ENCODE measurements at places on chromosomes 3 and 15. TPM values are rescaled to one million over a fixed set of nuclear protein-coding genes. Genes with fewer than 3 reads are reported as not detected.
A peak's percentile ranks its signal among the peaks of the same experiment; 100 is the strongest.

The SAXO2 gene
- not detected for total RNA-seq

GRCh38 chr3:188916934-188917401, 254.8 kb upstream of the TPRG1 start:
- peak; percentile 63 for ATAC-seq

GRCh38 chr15:33822479-33822878, 145.8 kb upstream of the CHRM5 start:
- no peak for ATAC-seq

DNA sequence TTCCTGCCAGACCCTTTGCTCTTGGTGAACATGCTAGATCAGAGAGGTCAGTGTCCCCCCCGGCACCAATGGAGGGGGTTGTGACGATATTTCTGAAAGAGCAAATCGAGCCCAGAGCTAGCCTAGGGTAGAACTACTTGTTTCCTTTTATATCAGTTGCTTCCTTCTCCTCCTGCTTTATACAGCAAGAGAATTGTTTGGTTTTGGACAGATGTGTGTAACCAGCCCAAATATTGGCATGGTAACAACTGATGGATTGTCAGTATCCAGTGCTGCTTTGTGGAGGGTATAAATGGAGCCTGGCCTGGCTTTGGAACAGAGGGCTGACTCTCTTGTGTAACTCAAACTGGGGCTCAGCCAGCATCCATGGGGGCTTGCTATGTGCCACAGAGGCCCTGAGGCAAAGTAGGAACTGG, 27.2 kb downstream of the SNX1 start:
- no peak for ATAC-seq

GRCh38 chr3:111730143-111730542, 128.9 kb upstream of the PHLDB2 start:
- no peak for ATAC-seq

- ATAC-seq, result no peak
These were observed 62.3 kb downstream of the SYNM start for GRCh38 chr15:99167201-99167600.

GRCh38 chr3:19543212-19543841, 390.7 kb downstream of the EFHB start:
- no peak for ATAC-seq

The ALG1L2 gene
- 1.1 TPM for total RNA-seq

The ACTR8 gene
- total RNA-seq, result 30.8 TPM

DNA sequence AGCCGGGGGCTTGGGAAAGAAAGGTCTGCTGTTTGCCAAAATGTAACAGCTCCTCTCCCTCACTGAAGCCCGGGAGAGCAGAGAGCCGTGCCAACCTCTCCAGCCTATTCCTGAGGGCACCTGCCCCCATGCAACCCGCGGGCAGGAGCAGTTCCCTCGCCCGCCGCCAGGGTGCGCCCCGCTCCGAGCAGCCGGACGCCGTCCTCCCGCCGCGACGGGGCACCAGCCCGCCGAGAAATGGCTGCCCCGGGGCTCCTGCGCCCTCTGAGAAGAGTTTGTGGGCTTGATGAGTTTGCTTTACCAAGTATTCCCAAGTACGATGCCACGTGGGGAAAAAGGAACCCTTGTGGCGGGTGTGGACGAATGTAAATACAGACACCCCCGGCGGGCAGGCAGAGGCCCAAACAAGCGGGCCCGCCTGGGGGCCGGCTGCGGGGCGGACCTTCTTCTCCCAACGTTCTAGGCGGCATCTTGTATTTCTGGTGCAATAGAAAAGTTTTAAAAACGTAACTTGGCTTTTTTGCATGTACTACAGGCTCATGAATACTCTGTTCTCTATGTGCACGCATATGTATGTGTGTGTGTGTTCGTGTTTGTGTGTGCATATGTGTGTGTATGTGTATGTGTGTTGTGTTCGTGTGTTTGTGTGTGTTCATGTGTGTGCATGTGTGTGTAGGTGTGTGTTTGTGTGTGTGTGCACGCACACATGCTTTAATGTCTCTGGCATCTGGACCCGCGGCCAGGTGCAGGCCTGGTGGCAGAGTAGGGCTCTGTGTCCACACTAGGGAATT, 162.9 kb downstream of the CHSY1 start:
- ATAC-seq, result peak; percentile 94

The FBXO40 gene
- not detected for total RNA-seq

The LMAN1L gene
- 1.6 TPM for total RNA-seq

DNA sequence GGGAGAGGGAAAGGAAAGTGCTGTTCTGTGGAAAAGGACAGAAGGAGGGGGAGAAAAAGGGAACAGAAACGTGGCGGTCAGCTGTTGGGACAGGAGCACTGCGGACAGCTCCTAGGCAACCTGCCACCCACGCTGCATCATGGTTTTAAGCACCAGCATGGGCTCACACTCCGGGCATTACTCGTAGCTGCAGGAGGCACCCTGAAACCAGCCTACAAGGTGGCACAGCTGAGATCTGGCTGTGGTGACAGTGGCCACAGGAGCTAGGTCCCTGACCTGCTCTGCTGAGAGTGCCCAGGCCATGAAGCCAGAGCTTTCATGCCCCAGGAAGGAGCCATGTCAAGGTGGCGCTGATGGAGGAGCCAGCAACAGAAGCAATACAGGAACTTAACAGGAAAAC, 161.4 kb upstream of the ST8SIA2 start:
- ATAC-seq, result no peak

GRCh38 chr15:68650901-68651709, 72.3 kb downstream of the CORO2B start:
- ATAC-seq, result peak; percentile 64

DNA sequence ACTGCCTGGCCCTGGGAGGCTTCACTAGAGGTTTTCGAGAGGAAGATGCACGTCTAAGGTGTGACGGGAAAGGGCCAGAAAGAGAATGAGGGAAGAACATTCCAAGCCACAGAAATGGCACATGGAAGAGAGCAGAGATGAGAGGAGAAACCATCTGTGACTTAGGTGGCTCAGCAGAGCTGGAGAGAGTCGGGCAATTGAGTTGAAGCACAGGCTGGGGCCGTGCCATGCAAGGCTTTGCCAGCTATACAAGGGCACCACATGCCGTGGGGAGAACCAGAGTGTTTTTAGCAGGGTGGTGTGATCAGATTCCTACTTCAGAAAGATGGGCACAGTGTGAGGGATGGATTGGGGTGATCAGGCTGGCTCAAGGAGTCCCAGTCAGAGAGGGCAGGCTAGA, 126.1 kb downstream of the VGLL4 start:
- no peak for ATAC-seq

The ZNF148 gene
- total RNA-seq, result 38.1 TPM

GRCh38 chr3:26291840-26292239, 330.7 kb upstream of the LRRC3B start:
- no peak for ATAC-seq

The LRRC57 gene
- total RNA-seq, result 18.7 TPM

DNA sequence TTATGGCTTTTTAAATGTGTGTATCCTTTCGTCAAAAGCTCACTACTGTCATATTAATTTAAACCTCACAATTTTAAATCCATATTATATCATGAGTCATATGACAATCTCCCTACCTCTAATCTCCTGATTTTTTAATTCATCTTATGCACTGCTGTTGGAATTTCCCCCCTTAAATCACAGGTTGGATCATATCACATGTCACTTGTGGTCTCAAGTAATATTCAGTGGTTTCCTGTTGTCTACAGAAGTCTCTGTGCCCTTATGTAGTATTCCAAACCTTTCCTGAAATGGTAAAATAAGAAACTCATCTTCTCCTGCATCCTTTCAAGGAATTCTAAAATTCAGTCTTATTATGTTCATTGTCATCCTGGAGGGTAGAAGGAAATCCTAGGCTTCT, 116.0 kb upstream of the CBLB start:
- no peak for ATAC-seq

The PHLDB2 gene
- 2.9 TPM for total RNA-seq

GRCh38 chr3:176513604-176514003, 683.7 kb downstream of the TBL1XR1 start:
- ATAC-seq, result no peak

- no peak for ATAC-seq
These were observed 491.7 kb upstream of the RASGRP1 start for GRCh38 chr15:39056357-39056756.

GRCh38 chr3:30535525-30535924, 70.9 kb upstream of the TGFBR2 start:
- no peak for ATAC-seq

- peak; percentile 67 for ATAC-seq
These were observed 66.7 kb upstream of the GATA2 start for GRCh38 chr3:128559486-128560225.

- no peak for ATAC-seq
These were observed 40.1 kb downstream of the SETMAR start for GRCh38 chr3:4343258-4343657.

DNA sequence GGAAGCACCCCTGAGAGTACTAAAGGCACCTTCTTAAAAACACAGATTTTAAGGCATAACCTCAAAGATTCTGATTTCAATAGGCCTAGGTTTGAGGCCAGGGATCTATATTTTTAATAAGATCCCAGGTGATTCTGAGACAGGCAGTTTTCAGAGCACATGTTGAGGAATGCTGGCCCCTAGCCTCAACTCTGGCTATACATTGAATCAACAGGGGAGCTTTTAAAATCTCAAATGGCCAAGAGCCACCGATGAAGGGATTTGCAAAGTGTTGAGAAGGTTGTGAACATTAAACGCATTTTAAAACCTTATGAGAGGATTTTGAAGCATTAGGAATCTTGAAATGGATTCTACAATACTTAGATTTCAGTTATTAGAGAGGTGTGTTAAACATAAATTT, 268.8 kb upstream of the ARHGEF26 start:
- ATAC-seq, result no peak

DNA sequence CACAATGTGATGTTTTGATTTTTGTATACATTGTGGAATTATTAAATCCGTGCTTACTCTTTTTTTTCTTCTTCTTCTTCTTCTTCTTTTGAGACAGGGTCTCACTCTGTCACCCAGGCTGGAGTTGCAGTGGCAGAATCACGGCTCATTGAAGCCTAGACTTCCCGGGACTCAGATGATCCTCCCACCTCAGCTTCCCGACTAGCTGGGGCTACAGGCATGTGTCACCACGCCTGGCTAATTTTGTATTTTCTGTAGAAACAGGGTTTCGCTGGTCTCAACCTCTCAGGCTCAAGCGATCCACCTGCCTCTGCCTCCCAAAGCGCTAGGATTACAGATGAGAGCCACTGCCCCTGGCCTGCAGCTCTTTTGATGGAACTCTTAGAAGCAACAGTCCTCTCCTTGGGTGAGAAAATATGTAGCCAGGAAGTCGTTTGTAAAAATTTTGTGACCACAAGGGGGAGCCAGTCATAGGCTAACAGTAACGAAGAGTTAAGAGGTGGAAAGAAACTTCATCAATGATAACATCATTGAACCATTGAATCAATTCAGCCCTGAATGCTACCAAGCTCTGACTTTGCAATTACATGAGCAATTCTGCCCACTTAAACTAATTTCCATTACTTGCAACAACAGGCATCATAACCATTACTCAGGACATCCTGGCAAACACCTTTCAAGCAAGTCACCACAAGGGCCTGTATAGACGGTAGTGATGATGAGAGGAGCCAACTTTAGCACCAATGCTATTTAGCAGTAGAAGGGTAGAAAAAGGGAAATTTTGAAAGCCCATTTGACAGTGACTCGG, 16.7 kb upstream of the CMTM7 start:
- ATAC-seq, result peak; percentile 75

DNA sequence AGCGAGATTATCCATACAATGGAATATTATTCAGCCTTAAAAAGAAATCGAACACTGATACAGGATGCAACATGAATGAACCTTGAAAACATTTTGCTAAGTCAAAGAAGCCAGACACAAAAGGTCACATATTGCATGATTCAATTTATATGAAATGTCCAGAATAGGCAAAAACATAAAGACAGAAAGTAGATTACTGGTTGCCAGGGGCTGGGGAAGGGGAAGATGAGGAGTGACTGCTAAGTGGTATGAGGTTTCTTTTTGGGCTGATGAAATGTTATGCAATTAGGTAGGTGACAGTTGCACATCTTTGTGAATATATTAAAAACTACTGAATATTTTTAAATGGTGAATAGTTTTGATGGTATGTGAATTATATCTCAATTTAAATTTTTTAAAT, 38.3 kb downstream of the LRRFIP2 start:
- ATAC-seq, result no peak

DNA sequence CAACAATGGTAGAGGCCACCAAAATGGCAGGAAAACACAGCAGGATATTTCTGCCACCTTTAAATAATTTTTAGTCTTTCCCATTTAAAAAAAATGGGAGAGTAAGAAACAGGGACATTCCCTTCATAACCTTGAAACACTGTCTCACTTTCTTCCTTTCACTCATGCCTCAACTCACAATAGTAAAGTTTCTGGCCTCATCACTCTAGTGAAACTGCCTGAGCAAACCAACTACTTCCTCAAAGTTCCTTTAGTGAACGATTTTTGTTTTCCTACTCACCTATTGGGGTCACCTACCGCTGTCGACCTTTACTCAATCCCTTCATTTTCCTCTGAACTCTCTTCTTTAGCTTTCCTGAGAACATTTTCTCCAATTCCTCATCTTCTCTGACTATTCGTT, 33.0 kb downstream of the SHC4 start:
- ATAC-seq, result peak; percentile 42

GRCh38 chr15:81859737-81860516, 185.9 kb downstream of the MEX3B start:
- ATAC-seq, result no peak
